ENCODE measurements at places on chromosomes 11 and 22.

- DNase-seq = no peak
These were observed 121.9 kb upstream of the MTMR2 start for GRCh38 chr11:96045622-96046456.

GRCh38 chr11:26608507-26609146 lies 36.6 kb upstream of the MUC15 start:
- no peak for DNase-seq

DNA sequence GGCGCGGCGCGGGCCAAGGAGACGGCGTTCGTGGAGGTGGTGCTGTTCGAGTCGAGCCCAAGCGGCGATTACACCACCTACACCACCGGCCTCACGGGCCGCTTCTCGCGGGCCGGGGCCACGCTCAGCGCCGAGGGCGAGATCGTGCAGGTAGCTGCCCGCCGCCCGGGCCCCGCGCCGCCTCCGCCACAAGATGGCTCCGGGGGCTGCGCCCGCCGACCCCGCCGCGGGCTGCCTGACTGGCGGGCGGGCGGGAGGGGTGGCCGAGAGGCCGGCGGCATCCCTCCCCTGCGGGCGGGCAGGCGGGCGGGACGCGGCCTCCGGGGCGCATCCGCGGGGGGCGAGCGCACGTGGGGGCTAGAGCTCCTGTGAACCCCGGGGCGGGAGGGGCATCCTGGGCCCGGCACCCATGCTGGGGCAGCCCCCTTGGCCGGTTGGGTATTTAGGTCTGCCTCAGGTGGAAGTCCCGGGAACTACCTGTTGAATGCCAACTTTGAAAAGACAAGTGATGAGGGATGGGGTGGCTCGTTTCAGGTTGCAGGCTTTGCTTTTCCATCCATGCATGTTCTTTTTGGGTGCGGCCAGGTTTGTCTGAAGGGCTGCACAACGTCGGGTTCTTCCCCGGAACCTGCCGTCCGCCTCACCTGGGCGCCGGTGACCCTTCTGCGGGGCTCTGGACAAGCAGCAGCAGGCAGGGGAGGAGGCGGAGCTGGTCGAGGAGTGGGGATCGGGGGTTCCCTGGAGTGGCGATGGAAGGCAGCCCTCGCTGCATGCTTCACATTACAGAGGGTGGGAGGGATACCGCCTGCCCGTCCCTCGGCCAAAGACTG lies 760 bp downstream of the ZNRF3 start:
- DNase-seq = no peak

DNA sequence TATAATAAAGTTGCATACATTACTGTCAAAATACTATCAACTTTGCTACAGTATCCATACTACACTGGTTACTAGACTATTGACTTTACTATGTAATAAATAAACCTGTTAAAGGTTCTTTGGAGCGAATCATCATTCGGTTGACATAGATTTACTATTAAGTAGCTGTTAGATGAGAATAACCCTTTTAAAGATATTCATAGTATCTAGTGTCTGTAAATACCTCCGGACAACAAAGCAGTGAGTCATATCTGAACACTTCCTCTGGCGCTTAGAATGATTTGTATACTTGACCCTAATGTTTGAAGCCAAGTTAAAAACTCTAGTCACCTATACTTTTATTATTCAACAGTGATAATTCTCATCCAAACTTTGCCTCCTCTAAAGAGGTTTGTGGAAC lies 84.7 kb downstream of the MSANTD4 start:
- DNase-seq = no peak

- no peak for DNase-seq
These were observed 19.8 kb upstream of the GNB1L start for GRCh38 chr22:19874307-19875060.

DNA sequence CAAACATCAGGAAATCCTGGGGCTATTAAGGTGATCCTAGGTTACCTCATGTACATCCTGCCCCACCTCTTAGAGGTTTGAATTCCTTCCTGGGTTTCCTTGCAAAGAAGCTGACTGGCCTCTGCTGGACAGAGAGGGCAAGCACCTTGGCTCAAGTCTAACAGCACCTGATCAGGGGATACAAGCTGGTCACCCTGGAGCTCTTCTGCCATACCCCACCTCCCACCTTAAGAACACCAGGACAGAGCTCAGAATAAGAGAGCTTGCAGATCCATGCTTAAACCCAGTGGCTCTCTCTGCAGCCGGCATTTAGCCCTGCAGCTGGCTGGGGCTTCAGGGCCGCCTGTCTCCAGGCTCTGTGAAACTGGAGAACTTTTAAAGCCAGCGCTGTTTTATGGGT lies 386.6 kb upstream of the NARS2 start:
- DNase-seq = no peak

- DNase-seq = no peak
These were observed 186.8 kb downstream of the FAT3 start for GRCh38 chr11:92411431-92411830.

DNA sequence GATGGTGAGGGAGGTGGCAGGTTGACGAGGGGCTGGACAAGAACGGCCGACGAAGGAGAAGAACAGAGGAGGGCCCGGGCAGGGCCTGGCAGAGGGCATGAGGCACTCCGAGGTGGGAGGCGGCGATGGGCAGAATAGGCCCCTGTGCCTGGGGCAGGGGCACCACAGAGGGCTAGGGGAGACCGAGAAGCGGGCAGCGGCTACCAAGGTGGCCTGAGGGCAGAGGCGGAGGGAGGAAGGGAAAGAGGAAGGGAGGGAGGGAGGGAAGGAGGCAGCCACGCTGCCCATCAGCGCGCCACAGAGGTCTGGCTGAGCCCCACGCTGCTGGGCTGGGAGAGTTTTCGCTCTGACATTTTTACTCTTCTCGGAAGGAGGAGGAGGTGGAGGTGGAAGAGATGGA lies 11.3 kb downstream of the LSP1 start:
- DNase-seq = no peak

Data from stimulated activated CD8-positive, alpha-beta memory T cell treated with anti-CD3 and anti-CD28 coated beads, Interleukin-2, amount 100 ng/mL, for 1 hour (primary cell).